ENCODE measurements at places on chromosomes 1 and 21. TPM values are rescaled to one million over a fixed set of nuclear protein-coding genes. Genes with fewer than 3 reads are reported as not detected.

DNA sequence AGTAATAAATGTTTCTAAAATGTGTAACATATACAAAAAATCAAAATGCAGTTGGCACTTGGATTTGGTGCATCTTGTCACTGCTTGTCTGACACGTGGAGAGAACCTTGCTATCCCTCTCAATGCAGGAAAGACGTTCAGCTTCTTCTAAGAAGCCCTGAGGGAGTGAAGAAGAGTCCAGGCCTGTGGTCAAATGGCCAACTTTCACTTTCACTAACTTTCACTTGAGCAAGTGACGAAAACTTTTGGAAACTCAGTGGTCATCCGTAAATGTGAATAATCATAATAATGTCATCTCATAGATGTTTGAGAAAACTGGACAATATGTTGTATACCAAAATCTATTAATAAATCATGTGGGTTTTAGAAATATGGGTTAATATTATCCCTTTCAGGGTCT is 61.9 kb downstream of the ERG start:
- DNase-seq, result no peak

DNA sequence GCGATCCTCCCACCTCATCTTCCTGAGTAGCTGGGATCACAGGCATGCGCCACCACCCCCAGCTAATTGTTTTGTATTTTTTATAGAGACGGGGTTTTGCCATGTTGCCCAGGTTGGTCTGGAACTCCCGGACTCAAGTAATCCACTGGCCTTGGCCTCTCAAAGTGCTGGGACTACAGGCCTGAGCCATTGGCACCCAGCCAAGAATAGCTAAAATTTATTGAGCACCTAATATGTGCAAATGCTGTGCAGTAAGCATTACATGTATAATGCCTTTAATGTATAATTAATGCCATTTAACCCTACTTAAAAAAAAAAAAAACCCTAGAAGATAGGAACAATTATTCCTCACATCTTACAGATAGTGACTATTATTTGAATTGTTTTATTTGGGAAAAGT is 42.9 kb downstream of the ZNF691 start:
- DNase-seq, result no peak

- DNase-seq, result no peak
These were observed 1.8 kb upstream of the KIF1B start for GRCh38 chr1:10208537-10208936.

- peak; percentile 35 for DNase-seq
These were observed 48.6 kb upstream of the COL6A1 start for GRCh38 chr21:45932922-45933502.

- no peak for DNase-seq
These were observed 387.3 kb downstream of the RYR2 start for GRCh38 chr1:237429252-237429651.

DNA sequence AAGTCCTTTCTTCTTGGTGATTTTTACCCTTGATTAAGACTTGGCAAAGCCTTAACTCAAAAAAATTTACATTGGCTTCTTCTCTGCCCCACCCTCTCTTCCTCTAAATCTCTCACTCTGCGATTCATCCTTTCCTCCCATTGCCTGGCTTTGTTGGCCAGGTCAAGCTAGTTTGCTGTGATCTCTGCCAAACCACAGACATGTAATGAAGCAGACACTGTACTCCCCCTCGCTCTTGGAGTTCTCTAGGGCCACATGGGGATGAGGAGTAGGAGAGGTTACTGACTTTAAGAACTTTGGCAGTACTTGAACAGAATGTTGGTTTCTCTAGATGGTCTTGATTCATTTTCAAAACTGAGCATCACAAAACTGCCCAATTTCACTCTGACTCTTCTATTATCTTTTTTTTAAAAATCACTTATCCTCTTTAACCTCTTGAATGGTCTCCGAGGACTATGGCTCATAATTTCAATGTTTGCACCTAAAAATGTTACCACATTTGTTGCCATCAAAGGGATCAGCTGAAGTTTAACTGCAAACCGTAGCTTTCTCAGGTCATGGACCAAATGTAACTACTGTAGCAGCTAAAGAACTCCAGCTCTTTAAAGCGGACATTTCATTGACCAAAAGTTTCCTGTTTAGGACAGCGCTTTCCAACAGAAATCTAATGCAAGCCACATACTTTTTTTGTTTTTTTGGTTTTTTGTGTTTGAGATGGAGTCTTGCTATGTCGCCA is 62.7 kb upstream of the IPO9 start:
- no peak for DNase-seq

- no peak for DNase-seq
These were observed 173.2 kb upstream of the ATP1B1 start for GRCh38 chr1:168933141-168933805.

DNA sequence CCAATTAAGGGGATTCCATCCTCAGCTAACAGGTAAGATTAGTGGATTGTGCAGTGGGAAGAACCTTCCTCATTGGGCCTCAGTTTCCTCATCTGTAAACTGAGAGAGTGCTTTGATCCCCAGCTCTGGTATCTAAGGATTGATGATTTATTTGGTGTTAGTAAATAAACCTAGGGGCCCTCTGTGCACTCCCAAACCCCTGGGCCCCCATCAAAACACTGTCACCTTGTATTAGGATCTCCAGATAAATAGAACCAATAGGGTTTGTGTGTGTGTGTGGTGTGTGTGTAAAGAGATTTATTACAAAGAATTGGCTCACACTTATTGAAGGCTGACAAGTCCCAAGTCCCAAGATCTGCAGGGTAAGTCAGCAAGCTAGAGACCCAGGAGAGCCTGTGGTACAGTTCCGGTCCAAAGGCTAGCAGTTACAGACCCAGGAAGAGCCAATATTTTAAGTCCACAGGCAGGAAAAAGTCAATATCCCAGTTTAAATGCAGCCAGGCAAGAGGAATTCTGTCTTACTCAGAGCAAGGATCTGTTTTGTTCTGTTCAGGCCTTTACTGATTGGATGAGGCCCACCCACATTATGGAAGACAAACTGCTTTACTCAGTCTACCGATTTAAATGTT is 11.0 kb upstream of the ELK4 start:
- no peak for DNase-seq

DNA sequence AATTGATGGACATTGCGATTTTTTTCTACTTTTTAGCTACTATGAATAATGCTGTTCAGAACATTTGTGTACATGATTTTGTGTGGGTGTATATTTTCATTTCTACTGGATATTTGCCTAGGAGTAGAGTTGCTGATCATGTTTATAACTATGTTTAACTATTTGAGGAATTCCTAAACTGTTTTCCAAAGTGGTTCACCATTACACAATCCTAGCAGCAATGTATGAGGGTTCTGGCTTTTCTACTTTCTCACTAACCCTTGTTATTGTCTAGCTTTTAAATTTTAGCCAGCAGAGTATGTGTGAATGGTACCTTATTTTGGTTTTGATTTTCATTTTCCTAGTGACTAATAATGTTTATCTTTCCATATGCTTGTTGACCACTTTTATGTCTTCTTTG is 86.2 kb downstream of the ATG4C start:
- no peak for DNase-seq

DNA sequence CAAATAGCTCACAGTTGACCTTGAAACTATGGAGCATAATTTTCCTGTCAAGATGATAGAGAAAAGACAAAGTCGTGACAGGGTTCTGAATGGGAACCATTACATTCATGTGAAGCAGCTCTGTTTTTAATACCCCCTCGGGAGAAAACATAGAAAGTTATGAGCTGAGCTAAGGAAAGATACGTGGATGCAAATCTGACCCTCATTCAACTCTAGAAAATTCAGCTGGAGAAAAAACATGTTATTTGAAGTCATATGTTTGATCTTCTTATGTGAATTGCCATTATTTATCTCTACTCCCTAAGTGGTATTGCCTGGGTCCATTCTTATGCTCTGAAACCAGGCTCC is 48.0 kb upstream of the LRRC52 start:
- no peak for DNase-seq

Gene KISS1
- total RNA-seq, result not detected

Gene GUCA2B
- not detected for total RNA-seq

Gene IL19
- total RNA-seq, result not detected

Gene PFKL
- total RNA-seq, result 223 TPM

Gene SPRR2E
- total RNA-seq, result not detected

Gene RAB13
- 13.4 TPM for total RNA-seq

Gene SLC45A1
- 0.43 TPM for total RNA-seq

Gene RAP1GAP
- total RNA-seq, result 2.1 TPM
